Endothelial cell (in vitro differentiated cells): ENCODE measurements at places on chromosomes 1 and 21. TPM values are rescaled to one million over a fixed set of nuclear protein-coding genes. Genes with fewer than 3 reads are reported as not detected.

S100A7 gene
- not detected for total RNA-seq

KLHL17 gene
- total RNA-seq, result 18.7 TPM

PAQR7 gene
- 18.7 TPM for total RNA-seq

AADACL3 gene
- not detected for total RNA-seq

CRP gene
- total RNA-seq, result not detected

ARHGEF19 gene
- total RNA-seq, result 14.0 TPM

RGSL1 gene
- not detected for total RNA-seq

CD164L2 gene
- total RNA-seq, result 0.72 TPM

RGS13 gene
- total RNA-seq, result not detected

FALEC gene
- 1.2 TPM for total RNA-seq

BCL2L15 gene
- total RNA-seq, result 0.49 TPM
